ENCODE measurements at places on chromosomes 2 and 18.

DNA sequence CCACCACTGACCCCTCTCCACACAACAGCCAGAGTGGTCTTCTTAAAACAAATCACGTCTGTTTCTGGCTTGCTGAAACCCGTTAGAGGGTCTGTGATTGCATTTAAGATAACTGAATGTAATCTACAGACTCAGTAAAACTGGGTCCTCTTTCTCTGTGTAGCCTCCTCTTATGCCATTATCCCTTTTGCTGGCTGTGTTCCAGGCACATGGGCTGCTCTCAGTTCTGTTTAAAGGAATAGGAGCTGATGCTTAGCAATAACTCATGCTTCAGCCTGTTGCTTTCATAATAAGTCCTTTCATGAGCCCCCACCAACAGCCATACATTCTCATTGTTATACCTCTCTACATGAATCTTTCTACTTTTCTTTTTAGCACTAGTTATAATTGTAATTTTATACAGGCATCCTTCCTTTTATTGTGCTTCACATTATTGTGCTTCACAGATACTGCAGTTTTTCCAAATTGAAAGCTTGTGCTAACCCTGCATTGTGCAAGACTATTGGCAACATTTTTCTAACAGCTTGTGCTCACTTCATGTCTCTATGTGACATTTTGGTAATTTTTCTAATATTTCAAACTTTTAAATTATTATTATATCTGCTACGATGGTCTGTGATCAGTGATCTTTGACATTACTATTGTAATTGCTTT lies 782.6 kb downstream of the MBD2 start:
- H3K27me3 ChIP-seq, result no peaks in the 10 kb centered on the region
- no peaks in the 10 kb centered on the region for H3K4me1 ChIP-seq
- H3K36me3 ChIP-seq, result no peaks in the 10 kb centered on the region
- no peak overlapping the region for H3K27ac ChIP-seq

DNA sequence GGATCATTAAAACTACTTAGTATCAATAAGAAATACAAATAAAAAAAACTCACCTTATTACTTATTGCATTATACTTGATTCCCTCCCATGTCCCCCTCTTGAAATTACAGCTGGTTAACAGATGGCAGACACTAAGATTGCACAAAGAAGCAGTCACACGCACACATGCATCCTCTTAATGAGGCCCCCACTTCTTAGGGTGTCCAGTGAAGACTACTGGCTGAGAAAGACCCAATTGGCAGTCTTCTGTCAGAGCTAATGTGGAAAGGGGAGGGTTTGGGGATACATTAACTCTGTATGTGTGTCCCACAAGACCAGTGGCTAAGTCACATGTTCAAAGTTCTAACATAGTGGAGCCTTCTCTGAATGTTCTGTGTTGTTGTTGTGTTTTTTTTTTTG lies 210.7 kb downstream of the MTX2 start:
- no peak overlapping the region for H3K4me3 ChIP-seq
- H3K27ac ChIP-seq, result no peak overlapping the region
- H3K27me3 ChIP-seq, result peaks cover 15% of the 10 kb centered on the region
- H3K4me1 ChIP-seq, result peaks cover 5% of the 10 kb centered on the region
- H3K36me3 ChIP-seq, result no peaks in the 10 kb centered on the region

- H3K4me3 ChIP-seq, result peak overlapping the region; percentile 84
- peaks cover 45% of the 10 kb centered on the region for H3K4me1 ChIP-seq
- H3K36me3 ChIP-seq, result no peaks in the 10 kb centered on the region
- peak; percentile 88 for DNase-seq
- H3K27ac ChIP-seq, result peak overlapping the region; percentile 80
Observed at GRCh38 chr2:205683502-205684367, 1.4 kb downstream of the NRP2 start.

GRCh38 chr2:113342650-113343049 lies 63.9 kb upstream of the PAX8 start:
- no peaks in the 10 kb centered on the region for H3K4me1 ChIP-seq
- H3K27ac ChIP-seq, result no peak overlapping the region
- H3K27me3 ChIP-seq, result peaks cover 2% of the 10 kb centered on the region
- no peak overlapping the region for H3K4me3 ChIP-seq
- DNase-seq, result no peak
